ENCODE measurements at places on chromosomes 16 and 17.

- no peak for DNase-seq
- H3K36me3 ChIP-seq = no peaks in the 10 kb centered on the region
- H3K27ac ChIP-seq = no peak overlapping the region
- no peaks in the 10 kb centered on the region for H3K4me1 ChIP-seq
Measured at GRCh38 chr16:24668481-24669061, 60.9 kb upstream of the TNRC6A start.

DNA sequence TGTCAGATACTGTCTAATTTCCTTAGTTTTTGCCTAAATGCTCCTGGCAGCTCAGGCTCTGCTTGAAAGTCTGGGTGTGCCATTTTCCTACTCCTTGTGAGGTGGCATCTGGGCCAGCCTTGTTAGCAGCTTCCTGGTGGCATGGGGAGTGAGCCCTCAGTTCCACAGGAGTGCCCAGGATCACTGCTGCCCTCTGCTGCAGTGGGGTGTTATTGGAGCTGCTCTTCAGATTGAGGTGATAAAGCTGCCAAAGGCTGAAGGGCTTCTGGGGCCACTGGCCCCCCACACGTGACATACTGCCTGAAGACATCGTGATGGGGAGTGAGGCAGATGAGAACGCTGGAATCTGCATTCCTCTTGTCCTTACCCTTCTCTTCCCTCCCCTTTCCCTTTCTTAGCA lies 27.4 kb downstream of the CEP95 start:
- peak overlapping the region; percentile 64 for H3K27ac ChIP-seq
- DNase-seq = no peak
- H3K4me1 ChIP-seq = peaks cover 3% of the 10 kb centered on the region

GRCh38 chr16:29819506-29819905 lies 756 bp upstream of the MVP start:
- H3K27me3 ChIP-seq = no peaks in the 10 kb centered on the region
- H3K27ac ChIP-seq = peak overlapping the region; percentile 94
- peak overlapping the region; percentile 96 for H3K4me3 ChIP-seq
- peaks cover 51% of the 10 kb centered on the region for H3K4me1 ChIP-seq

- no peak overlapping the region for H3K4me3 ChIP-seq
- peaks cover 12% of the 10 kb centered on the region for H3K36me3 ChIP-seq
- peaks cover 4% of the 10 kb centered on the region for H3K4me1 ChIP-seq
- no peak for DNase-seq
Measured at GRCh38 chr17:51010173-51010675, 110.4 kb downstream of the SPAG9 start.

DNA sequence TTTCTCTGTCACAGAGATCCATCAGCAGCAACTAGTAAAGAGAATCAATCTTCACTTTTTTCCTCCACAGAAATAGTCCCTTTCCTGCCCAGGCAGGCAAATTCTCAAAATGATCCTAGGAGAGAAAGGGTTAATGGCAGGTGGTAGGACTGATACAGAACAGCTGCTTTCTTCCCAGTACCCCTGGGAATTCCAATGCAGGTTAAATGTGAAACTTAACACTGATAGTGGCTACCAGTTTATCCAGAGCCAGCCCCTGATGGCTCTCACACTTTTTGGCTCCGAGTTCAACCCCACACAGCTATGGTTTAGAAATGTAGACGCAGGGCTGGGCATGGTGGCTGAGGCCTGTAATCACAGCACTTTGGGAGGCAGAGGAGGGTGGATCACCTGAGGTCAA lies 22.2 kb downstream of the MARVELD3 start:
- DNase-seq = no peak
- H3K27ac ChIP-seq = no peak overlapping the region
- H3K27me3 ChIP-seq = no peaks in the 10 kb centered on the region
- H3K4me1 ChIP-seq = no peaks in the 10 kb centered on the region
